Left hindlimb (tissue), 1 donor: ENCODE measurements at places on chromosomes 5 and 9.

- DNase-seq, result no peak
These were observed 69.2 kb downstream of the SYK start for GRCh38 chr9:90870621-90871326.

GRCh38 chr5:83029912-83030311 is 47.3 kb downstream of the TMEM167A start:
- DNase-seq, result no peak

DNA sequence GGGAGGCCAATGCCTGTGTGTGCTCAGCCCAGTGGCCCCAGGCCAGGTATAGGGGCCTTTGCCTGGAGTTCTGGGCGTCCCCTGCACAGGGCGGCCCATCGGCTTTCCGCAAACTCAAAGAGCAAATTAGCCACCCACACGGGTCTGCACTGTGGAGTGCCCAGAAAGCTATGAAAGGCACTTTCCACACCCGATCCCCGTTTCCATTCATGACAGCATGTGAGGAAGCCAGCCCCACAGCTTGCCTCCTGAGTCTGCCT is 5.2 kb downstream of the DBH start:
- DNase-seq, result no peak

DNA sequence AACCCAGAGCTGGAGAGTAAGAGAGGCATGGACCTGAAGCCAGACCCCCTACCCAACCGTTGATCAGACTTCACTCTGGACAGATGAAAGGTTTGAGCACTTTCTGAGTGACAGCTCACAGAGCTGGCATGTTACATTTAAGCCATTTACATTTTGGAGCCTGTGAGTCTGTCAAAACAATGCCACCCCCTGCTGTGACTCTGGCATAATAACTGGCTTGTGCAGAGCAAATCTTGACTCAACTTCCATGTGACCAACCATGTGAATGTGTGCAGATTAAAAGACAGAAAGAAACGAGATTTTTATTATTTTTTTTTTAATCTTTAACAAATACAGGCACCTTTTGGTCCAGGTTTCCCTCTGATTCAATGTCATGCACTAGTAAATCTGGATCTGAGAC is 48.5 kb downstream of the MFAP3 start:
- DNase-seq, result no peak

GRCh38 chr9:133875131-133875530 is 117.0 kb downstream of the VAV2 start:
- DNase-seq, result no peak
